Osteoblast (primary cell): ENCODE measurements at places on chromosomes 7 and 10. TPM values are rescaled to one million over a fixed set of nuclear protein-coding genes. Genes with fewer than 3 reads are reported as not detected.
A peak's percentile ranks its signal among the peaks of the same experiment; 100 is the strongest.

Gene TMEM196
- not detected in 2 replicates for total RNA-seq

Gene MCM10
- total RNA-seq: 1.4 and 2.4 TPM in 2 replicates

Gene ITPRID1
- total RNA-seq: not detected in 2 replicates

DNA sequence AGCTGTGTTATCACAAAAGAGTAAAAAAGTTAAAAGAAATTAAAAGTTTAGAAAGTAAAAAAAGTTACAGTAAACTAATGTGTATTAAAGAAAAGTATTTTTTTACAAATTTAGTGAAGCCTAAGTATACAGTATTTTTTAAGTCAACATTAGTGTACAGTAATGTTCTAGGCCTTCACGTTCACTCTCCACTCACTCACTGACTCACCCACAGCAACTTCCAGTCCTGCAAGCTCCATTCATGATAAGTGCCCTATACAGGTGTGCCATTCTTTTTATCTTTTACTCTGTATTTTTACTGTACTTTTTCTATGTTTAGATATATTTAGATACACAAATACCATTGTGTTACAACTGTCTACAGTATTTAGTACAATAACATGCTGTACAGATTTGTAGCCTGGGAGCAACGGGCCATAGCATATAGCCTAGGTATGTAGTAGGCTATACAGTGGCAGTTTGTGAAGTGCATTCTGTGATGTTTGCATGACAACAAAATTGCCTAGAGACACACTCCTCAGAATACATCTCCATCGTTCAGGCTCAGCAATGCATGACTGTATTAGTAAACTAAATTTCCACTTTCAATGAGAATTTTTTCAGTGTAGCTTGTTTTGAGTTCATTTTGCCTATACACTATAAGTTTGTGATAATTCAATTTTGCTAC, 539.9 kb upstream of the C7orf33 start:
- DNase-seq: no peak
- H3K27ac ChIP-seq: no peak overlapping the region
- no peak overlapping the region for H3K4me3 ChIP-seq
- H3K4me1 ChIP-seq: no peaks in the 10 kb centered on the region
- no peaks in the 10 kb centered on the region for H3K27me3 ChIP-seq

- H3K36me3 ChIP-seq: no peaks in the 10 kb centered on the region
- H3K27ac ChIP-seq: no peak overlapping the region
- H3K4me1 ChIP-seq: no peaks in the 10 kb centered on the region
- no peaks in the 10 kb centered on the region for H3K27me3 ChIP-seq
- no peak for DNase-seq
Measured at GRCh38 chr7:89887489-89887888, 266.8 kb upstream of the STEAP1 start.

Gene DNTT
- total RNA-seq: not detected in 2 replicates

Gene PWWP2B
- 15.3 and 18.5 TPM in 2 replicates for total RNA-seq

DNA sequence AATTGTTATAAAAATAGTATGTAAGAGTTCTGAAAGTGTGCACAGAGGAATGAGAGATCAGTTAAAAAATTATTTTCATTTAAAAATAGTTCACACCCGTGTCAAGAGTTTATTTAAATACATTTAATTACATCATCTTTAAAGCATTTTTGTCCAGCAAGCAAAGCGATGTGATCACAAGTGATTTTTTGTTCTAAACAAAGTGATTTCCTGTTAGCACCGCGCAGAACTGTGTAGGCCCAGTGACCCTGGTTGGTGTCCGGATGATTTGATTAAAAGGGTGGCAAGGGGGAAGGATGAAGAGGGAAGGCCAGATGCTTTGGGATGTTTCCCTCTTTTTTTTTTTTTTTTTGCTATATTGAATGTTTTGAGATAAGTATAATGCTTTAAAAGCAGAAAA, 227.8 kb upstream of the PITRM1 start:
- no peak overlapping the region for H3K27ac ChIP-seq
- no peaks in the 10 kb centered on the region for H3K36me3 ChIP-seq
- H3K4me1 ChIP-seq: peaks cover 14% of the 10 kb centered on the region
- H3K27me3 ChIP-seq: peaks cover 61% of the 10 kb centered on the region
- H3K4me3 ChIP-seq: no peak overlapping the region

GRCh38 chr10:69959911-69960310, 92.7 kb upstream of the MACROH2A2 start:
- H3K27me3 ChIP-seq: peaks cover under 1% of the 10 kb centered on the region
- DNase-seq: no peak
- no peaks in the 10 kb centered on the region for H3K4me1 ChIP-seq

- no peak overlapping the region for H3K27ac ChIP-seq
- no peaks in the 10 kb centered on the region for H3K36me3 ChIP-seq
- DNase-seq: peak; percentile 25
- H3K4me1 ChIP-seq: no peaks in the 10 kb centered on the region
- H3K4me3 ChIP-seq: no peak overlapping the region
Measured at GRCh38 chr10:12358863-12359564, 9.7 kb downstream of the CAMK1D start.

Gene MYO3A
- total RNA-seq: not detected in 2 replicates

DNA sequence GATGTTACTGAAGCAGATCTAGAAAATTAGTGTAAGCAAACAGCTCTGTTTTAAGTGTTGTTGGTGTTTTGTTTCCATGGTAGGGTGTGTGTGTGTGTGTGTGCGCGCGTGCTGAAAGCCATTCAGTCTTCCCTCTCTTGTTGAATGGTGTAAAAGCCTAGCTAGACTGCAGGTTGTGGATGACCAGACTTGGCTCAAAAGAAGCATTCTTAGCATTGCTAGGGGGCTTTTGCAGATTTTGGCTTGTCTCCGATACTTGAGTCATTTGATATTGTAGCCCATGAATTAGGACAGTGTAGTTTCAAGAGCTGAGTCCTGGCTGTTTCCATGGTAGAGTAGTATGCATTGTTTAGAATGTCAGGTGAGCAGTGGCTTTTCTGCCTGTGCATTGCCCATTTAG, 99.1 kb downstream of the SND1 start:
- H3K4me3 ChIP-seq: no peak overlapping the region
- H3K27ac ChIP-seq: peak overlapping the region; percentile 45
- no peaks in the 10 kb centered on the region for H3K36me3 ChIP-seq

- H3K36me3 ChIP-seq: no peaks in the 10 kb centered on the region
- no peak overlapping the region for H3K4me3 ChIP-seq
- no peak for DNase-seq
- no peaks in the 10 kb centered on the region for H3K4me1 ChIP-seq
Measured at GRCh38 chr10:18204039-18204835, 64.0 kb downstream of the CACNB2 start.

DNA sequence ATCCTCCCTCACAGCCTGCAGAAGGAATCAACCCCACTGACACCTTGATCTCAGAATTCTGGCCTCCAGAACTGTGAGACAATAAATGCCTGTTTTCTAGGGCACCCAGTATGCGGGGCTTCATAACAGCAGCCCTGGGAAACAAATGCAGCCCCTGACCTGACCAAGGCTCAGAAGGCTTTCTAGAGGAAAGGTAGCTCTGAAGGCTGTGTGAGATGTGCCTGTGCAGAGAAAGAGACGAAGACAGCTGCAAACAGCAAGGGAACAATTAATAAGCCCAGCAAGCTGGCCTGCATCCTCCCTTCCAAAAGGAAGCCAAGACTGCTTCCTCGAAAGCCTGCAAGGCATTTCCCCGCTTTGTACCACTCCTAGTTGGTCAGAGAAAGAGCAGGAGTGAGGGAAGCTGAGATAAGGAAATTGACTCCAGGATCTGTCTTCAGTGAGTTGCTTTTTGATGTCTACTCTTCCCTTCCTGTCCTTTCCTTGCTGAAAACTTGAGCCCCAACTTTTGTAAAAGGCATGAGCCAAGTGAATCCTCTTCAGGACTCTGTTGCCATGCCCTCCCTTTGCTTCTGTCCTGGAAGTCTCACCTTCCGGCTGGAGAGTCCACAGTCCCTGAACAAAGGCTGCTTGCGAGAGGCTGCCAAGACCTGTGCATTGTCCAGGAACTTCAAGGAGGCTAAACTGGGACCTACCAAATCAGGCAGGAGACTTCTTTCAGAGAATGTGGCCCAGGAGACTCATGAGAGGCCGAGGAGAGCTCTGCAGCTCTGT, 71.2 kb upstream of the ARID5B start:
- no peaks in the 10 kb centered on the region for H3K27me3 ChIP-seq
- DNase-seq: no peak
- H3K4me1 ChIP-seq: peaks cover 13% of the 10 kb centered on the region
- no peaks in the 10 kb centered on the region for H3K36me3 ChIP-seq
- no peak overlapping the region for H3K27ac ChIP-seq

Gene NEBL
- under 0.01 and 0.29 TPM in 2 replicates for total RNA-seq

Gene FOXP2
- 3.8 and 5.8 TPM in 2 replicates for total RNA-seq

GRCh38 chr10:63603709-63604445, 82.7 kb downstream of the REEP3 start:
- H3K4me3 ChIP-seq: no peak overlapping the region
- no peak overlapping the region for H3K27ac ChIP-seq
- peaks cover 5% of the 10 kb centered on the region for H3K36me3 ChIP-seq
- no peaks in the 10 kb centered on the region for H3K4me1 ChIP-seq
- no peaks in the 10 kb centered on the region for H3K27me3 ChIP-seq

DNA sequence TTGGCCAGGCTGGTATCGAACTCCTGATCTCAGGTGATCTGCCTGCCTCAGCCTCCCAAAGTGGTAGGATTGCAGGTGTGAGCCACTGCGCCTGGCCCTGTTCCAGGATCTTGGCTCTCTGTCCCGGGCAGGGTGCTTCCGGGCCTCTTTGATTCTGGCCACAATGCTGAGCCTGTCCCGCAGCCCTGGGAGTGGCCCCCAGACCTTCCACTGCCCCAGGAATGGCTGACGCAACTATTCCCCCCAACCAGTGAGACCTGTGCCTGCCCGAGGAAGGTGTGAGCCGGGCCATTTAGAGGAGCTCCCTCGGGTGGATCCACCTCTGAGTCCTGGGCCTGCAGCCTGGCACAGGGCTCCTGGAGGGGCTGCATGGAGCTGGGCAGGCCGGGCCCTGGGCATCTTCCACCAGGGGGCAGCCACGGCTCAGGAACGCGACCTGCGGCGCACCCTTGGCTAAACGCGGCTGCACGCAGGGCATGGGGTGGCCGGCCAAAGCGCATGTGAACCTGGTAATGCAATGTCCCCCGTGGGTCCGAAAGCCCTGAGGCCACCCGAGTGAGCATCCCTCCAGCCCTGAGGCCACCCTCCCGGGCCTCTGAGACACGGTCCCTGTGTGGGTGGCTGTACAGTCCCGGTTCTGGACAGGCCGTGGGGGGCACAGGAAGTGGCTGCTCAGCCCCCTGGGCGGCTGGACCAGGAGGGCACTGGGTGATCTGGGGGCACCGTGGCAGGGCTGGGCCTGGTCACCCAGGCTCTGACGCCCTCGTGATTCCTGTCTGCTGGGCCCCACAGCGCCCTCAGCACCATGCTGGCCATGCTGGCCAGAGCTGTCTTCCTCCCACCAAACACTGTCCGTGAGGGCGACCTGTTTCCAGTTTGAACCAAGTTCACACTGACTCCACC, 24.8 kb downstream of the GRIFIN start:
- peak; percentile 99 for DNase-seq
- H3K36me3 ChIP-seq: no peaks in the 10 kb centered on the region
- H3K4me1 ChIP-seq: peaks cover 7% of the 10 kb centered on the region
- peaks cover 4% of the 10 kb centered on the region for H3K27me3 ChIP-seq
- H3K27ac ChIP-seq: peak overlapping the region; percentile 33

DNA sequence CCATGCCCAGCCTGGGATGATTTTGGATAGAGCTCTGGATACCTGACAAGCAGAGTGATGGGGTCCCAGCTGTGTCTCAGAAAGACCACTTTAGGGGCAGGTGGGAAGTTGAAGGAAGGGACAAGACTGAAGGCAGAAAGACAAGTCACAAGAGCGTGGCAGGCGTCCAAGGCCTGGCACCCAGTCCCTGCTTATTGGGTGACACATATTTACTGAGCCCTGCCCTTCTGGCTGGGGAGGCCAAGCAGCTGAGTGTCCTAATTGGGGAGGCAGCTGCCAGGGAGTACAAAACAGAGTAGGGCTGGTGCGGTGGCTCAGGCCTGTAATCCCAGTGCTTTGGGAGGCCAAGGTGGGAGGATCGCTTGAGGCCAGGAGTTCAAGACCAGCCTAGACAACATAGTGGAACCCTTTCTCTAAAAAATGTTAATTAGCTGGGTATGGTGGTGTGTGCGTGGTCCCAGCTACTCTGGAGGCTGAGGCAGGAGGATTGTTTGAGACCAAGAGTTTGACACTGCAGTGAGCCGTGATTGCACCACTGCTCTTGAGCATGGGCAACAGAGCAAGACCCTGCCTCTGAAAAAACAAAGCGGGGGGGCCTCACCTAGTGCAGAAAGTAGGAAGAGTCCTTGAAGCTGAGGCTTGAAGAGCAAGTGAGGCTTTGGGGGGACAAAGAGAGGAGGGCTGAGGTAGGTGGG, 53.0 kb upstream of the GTF2I start:
- H3K4me1 ChIP-seq: peaks cover 7% of the 10 kb centered on the region
- no peaks in the 10 kb centered on the region for H3K27me3 ChIP-seq
- DNase-seq: peak; percentile 87
- no peak overlapping the region for H3K4me3 ChIP-seq
- peaks cover 19% of the 10 kb centered on the region for H3K36me3 ChIP-seq

- H3K27ac ChIP-seq: no peak overlapping the region
- H3K27me3 ChIP-seq: no peaks in the 10 kb centered on the region
- peaks cover under 1% of the 10 kb centered on the region for H3K4me1 ChIP-seq
Measured at GRCh38 chr10:12413369-12413711, 64.0 kb downstream of the CAMK1D start.

DNA sequence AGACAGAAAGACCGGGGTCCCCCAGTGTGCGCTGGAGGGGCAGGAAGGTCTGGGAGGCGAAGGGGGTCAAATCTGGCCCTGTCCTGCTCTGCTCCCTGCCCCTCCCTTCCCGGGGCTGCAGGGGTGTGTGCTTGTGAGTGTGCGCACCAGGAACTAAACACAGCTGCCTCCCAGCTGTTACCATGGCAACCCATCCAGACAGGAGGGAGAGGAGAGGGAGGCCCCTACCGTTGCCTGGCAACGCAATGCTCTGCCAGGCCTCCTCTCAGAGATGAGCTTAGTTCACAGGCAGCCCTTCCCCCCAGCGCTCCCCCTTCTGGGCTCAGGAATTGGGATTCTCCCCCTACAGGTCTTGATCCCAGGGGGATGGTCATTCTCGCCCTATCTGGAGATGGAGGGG, 6.1 kb downstream of the NYAP1 start:
- no peaks in the 10 kb centered on the region for H3K27me3 ChIP-seq
- H3K36me3 ChIP-seq: no peaks in the 10 kb centered on the region
- H3K27ac ChIP-seq: no peak overlapping the region
- no peaks in the 10 kb centered on the region for H3K4me1 ChIP-seq
- DNase-seq: peak; percentile 98
- H3K4me3 ChIP-seq: no peak overlapping the region

DNA sequence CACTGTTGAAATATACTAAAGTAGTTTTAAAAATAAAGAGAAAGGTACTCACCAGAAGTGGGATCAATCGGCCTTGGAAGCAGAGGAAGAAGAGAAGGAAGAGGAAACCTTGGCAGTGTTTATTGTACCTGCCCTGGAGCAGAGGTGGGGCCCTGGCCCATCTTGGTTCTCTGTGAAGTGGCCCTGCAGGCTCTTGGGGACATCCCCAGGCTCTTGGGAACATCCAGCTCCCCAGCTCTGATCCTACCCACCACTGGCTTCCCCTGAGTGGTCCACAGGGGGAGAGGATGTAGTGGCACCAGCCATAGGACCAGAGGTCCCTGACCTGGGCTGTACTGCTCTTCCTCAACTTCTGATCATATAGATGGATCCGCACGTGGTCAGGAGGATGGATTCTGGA, 22.3 kb upstream of the RET start:
- no peaks in the 10 kb centered on the region for H3K27me3 ChIP-seq
- DNase-seq: peak; percentile 42
- no peaks in the 10 kb centered on the region for H3K36me3 ChIP-seq
- H3K4me3 ChIP-seq: no peak overlapping the region
- H3K27ac ChIP-seq: no peak overlapping the region
- no peaks in the 10 kb centered on the region for H3K4me1 ChIP-seq
